ENCODE measurements at places on chromosomes 11 and 22. TPM values are rescaled to one million over a fixed set of nuclear protein-coding genes. Genes with fewer than 3 reads are reported as not detected.
A peak's percentile ranks its signal among the peaks of the same experiment; 100 is the strongest.

GRCh38 chr11:66218036-66218435, 50.4 kb upstream of the RAB1B start:
- DNase-seq, result no peak

DNA sequence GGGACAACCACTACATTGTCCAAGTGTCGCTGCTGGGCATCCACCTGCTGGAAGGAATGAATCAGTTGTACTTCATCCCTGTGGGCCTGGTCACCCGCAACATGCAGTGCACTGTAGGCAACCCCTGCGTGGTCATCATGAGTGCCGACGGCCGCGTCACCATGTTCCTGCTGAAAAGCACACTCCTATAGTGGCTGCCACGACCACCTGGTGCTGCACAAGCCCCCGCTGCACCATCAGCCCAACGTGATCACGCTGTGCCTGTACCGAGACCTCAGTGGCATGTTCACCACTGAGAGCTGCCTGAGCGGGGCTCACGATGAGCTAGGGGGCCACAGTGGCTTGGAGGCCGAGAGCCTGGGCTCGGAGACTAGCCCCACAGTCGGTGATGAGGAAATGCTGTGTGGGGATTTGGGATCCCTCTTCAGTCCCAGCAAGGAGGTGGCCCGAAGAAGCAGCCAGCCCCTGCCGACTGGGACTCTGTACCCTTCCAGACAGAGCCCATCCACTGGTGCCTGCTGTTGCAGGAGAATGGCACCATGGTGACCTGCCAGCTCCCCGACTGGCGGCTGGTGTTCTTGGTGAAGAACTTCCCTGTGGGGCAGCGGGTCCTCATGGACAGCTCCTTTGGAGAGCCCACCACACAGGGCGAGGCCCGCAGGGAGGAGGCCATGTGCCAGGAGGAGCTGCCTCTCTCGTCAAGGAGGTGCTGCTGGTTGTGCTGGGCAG, 15.7 kb upstream of the SLC5A4 start:
- no peak for DNase-seq

GRCh38 chr11:14275076-14275475, 83.9 kb downstream of the RRAS2 start:
- no peak for DNase-seq

- peak; percentile 62 for DNase-seq
Observed at GRCh38 chr11:120168960-120169681, 31.2 kb upstream of the TRIM29 start.

DNA sequence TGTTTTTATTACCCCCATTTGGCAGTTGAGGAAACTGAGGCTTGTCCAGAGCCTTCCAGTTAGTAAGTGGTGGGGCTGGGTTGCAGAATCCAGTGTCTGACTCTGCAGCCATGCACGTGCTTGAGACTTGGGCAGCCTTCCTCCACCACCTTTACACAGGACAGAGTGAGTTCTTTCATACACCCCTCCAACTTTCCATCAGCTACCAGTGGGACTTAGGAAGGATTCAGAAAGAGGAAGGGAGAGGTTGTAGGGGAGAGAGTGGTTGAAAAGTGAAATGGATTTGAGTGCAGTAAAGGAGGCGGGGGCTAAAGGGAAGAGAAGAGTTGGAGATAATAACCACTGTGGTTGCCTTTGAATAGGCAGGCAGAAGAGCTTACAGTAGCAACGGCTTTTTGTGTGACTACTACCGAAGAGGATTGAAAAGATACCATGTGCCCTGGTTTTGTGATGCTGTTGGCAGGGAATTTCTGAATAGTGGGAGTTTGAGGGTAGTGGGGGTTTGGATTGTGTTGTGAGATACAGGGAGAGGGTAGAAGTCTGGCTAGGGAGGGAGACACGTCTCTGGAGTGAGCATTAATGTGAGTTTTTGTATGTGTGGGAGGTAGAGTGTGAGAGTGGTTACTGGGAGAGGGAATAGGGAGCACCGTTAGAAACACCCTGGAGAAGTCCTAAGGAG, 1.7 kb downstream of the UVRAG start:
- no peak for DNase-seq

GRCh38 chr11:61619471-61620226, 38.8 kb upstream of the SYT7 start:
- DNase-seq, result no peak

DNA sequence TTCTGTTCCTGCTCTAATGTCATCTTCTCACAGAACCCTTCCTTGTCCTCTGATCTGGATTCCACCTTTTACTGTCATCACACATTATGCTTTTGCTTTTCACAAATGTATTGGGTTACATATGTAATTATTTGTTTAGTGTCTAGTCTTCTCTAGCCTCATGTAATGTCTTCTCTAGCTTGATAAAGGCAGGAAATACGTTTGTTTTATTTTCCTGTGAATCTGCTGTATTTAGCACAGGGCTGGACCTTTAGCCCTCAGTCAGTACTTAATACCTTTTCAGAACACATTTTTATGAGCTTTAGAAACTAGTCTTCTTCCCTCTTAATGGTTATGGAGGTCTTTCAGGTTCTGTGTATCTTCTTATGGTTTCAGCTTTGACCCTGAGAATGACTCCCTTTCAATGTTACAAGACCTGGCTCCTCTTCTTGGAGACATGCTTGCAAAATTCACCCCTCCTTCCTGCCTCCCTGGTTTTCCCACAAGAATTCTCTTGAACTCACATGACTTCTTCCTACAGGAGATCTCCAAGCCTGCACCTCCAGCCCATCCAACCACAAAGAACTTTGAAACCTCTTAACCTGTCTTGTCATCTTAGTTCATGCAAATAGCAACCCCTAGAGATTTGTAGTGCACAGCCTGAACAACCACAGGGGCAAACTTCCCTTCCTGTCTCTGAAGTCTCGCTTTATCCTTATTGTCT, 132.7 kb upstream of the DDI1 start:
- no peak for DNase-seq

GRCh38 chr22:25002241-25002985, 49.9 kb downstream of the KIAA1671 start:
- peak; percentile 49 for DNase-seq

GRCh38 chr11:121523581-121524232, 70.9 kb upstream of the SORL1-AS1 start:
- DNase-seq, result no peak

- no peak for DNase-seq
Observed at GRCh38 chr22:35977136-35977535, 51.5 kb downstream of the RBFOX2 start.

GRCh38 chr11:17403980-17404759, 15.7 kb upstream of the KCNJ11 start:
- DNase-seq, result no peak

DNA sequence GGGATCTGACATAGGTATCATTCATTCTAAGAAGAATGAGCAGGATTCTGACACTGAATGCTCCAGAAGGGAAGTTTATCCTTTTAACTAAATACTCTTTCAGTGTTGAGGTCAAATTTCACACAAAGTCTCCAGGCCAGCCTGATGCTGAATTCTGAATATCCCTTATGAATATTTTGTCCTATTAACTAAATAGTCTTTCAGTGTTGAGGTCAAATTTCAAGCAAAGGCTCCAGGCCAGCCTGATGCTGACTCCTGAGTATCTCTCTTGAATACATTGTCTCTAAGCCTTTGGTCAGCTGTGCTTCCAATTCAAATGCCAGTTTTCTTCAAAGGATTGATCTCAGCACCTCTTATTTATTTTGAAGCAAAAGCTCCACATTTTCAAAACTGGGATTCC, 676.8 kb downstream of the NTM start:
- no peak for DNase-seq

- DNase-seq, result no peak
Observed at GRCh38 chr11:57982776-57983175, 40.9 kb upstream of the OR9Q1 start.

DNA sequence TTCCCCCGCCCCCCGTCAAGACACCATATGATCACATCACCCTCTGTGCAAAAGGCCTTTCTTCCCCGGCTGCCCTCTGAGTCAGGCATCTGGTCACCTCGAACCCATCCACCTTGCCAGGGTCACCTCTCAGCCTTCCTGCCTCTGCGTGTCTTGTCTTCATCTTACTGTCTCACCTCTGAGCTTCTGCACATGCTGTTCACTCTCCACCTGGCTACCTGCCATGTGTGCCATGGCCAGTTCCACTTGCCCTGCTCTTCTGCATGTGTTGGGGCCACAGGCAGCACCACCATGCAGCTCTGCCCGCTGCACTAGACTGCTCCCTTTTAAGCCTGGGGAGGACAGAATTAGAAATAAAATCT, 9.8 kb downstream of the ZNF74 start:
- no peak for DNase-seq

DNA sequence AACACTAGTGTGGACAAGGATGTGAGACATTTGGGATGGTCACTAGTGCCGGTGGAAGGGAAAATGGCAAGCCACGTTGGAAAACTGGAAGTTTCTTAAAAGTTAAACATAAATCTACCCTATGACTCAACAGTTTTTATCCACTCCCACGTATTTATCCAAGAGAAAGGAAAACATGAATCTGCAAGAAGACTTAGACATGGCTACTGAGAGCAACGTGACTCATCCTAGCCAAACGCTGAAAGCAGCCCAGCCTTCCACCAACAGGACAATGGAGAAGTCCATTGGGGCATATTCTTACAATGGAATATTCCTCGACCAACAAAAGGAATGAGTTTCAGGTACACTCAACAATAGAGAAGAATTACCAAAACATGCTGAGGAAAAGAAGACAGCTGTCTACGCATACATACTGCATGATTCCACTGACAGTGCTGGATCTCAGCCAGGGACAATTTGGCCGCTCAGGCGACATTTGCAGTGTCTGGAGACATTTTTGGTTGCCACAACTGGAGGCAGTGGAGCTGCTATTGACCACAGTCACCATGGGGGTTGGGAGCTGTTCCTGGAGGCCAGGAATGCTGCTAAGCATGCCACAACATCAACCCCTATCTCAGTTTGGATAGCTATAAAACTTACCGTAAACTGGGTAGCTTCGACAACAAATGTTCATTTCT, 21.2 kb downstream of the SYT13 start:
- DNase-seq, result no peak

DNA sequence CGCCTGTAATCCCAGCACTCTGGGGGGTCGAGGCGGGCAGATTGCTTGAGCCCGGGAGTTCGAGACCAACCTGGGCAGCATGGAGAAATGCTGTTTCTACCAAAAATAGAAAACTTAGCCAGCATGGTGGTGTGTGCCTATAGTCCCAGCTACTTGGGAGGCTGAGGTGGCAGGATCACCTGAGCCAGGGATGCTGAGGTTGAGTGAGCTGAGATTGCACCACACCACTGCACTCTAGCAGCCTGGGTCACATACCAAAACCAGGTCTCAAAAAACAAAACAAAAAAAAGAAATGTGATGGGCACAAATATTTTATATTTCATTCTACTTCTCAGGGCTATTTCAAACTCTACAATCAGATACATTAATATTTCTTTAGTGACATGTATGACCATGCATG, 25.7 kb downstream of the TTC17 start:
- DNase-seq, result no peak

GRCh38 chr11:74686792-74687191, 44.4 kb downstream of the CHRDL2 start:
- no peak for DNase-seq

DNA sequence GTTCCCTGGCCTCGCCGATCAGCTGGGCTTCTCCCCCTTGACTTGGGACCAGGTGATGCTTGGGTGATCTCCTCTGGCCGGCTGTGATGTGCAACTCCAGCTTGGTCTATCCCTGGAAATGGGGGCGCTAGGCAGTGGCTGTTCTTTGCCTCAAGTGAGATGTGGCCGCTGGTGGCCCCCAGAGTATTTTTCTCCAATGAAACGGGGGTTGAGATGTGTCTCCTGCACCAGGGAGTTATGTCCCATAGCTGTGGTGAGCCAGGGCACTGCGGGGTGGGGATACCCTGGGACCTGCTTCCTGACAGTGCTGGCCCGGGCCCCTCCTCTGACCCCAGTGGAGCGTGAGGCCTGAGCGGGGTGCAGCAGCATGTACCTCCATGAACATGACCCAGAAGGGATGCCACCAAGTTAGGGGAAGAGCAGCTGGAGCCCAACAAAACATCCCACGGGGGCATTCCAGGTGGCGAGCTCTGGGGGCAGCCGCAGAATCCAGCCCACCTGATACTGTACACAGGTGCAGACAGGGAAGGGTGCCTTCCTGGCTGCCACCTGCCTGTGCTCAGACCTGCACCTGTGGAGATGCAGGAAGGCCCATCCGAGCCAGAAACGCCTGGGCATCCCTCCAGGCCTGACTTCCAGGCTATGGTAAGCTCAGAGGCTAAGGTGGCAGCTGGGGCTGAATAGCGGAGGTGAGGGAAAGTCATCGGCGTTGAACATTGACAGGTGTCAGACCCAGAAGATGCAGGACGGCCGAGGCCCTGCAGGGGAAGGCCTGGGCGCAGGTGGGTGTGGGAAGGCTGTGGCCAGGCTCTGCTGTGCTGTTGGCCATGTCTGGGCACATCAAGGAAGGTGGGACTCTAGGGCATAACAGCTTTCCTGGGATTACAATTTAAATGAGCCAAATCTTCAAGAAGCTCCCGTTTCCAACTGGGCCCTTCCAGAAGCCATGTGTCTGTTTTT, 97.3 kb downstream of the CTTN start:
- DNase-seq, result no peak

GRCh38 chr11:1305501-1306056, 3.9 kb downstream of the TOLLIP start:
- peak; percentile 16 for DNase-seq

DNA sequence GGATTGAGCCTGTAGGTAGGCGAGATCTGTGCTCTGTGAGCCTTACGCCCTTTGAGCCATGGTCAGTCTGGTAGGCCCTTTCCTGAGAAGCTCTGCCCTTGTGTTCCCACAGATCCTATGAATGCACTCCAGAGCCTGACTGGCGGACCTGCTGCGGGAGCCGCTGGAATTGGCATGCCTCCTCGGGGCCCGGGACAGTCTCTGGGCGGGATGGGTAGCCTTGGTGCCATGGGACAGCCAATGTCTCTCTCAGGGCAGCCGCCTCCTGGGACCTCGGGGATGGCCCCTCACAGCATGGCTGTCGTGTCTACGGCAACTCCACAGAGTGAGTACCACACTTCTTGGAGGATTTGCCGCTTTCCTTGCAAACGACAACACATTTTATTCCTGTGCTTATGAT, 47.4 kb downstream of the MED15 start:
- DNase-seq, result no peak

- no peak for DNase-seq
Observed at GRCh38 chr11:129800655-129801054, 15.0 kb upstream of the TMEM45B start.

Gene CRYBB3
- not detected for total RNA-seq

Gene ARHGAP8
- total RNA-seq, result 0.39 TPM

Gene TMEM191C
- total RNA-seq, result 2.4 TPM

Gene MFRP
- not detected for total RNA-seq

Gene TMEM25
- 6.1 TPM for total RNA-seq

Gene SYT12
- total RNA-seq, result not detected

Gene RIBC2
- total RNA-seq, result 13.5 TPM

Measured in activated CD8-positive, alpha-beta T cell treated with anti-CD3 and anti-CD28 coated beads, Interleukin-2, amount 10 ng/mL, durations not matched to agents 7 days and 5 days (primary cell).